ENCODE measurements at places on chromosomes 3 and 15.

- no peak for DNase-seq
Observed at GRCh38 chr3:181317508-181317907, 328.0 kb upstream of the DNAJC19 start.

DNA sequence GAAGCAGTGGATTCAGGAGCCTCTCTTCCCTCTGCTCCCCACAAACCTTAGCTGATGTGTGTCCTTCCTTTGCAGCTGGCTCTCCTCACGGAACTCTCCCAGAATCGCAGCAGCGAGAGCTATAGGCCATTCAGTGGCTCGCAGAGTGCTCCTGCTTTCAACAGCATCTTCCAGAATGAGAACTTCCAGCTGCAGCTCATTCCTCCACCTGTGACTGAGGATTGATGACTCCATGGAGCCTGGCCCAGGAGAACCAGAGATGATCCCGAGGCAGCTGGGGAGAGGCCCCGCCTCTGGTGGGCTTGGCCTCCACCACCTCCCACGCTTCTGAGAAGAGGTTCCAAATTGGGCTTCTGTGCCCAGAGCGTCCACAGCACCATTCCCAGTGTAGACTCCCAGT, 101.1 kb downstream of the C3orf70 start:
- DNase-seq = no peak

- DNase-seq = no peak
Observed at GRCh38 chr3:155185631-155186071, 105.5 kb downstream of the MME start.

DNA sequence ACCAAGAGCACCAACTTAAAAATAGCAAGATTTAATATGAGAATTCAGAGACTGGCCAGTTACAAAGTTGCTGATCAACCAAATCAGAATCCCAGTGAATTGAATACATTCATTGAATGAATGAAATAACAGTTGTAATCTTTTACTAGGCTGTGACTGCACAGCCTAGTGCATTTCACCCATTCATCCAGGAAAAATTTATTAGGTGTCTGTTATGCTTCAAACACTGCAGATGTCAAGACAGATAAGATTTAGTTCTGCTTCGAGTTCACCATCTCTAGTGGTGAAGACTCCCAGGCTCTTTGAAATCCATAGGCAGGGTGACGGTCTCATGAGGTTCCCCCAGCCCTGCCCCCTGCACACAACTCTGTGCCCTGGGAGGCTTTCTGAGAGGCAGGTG, 28.9 kb downstream of the TGM4 start:
- no peak for DNase-seq

DNA sequence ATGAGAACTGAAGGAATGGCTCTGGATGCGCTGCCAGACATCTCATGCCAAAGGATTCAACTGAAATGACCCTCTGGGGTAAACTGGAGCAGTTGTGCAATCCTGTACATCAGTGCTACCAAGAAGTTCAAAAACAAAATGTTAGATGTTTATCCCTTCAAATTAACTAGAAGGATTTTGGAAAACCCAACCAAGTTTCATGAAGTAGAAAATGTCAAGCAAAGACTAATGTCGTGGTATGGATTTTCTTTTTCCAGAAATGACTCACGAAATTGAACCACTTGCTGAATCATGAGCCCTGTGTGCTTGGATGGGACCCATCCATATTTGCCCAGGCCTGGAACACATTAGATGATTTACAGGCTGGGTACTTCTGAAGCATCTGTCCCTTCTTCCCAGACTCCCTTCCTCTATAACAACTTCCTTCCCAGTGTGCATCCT, 101.6 kb downstream of the LRTM1 start:
- no peak for DNase-seq

- DNase-seq = no peak
Observed at GRCh38 chr15:71791975-71792374, 18.4 kb upstream of the NR2E3 start.
